ENCODE measurements at places on chromosomes 5 and 9.

- DNase-seq = no peak
These were observed 64.2 kb downstream of the SNX24 start for GRCh38 chr5:122909470-122910100.

- no peak for DNase-seq
These were observed 465.0 kb downstream of the MTRR start for GRCh38 chr5:8333977-8334376.

- DNase-seq = no peak
These were observed 60.4 kb downstream of the USP20 start for GRCh38 chr9:129895376-129896268.

GRCh38 chr5:160824301-160825001 lies 27.6 kb downstream of the ATP10B start:
- no peak for DNase-seq

DNA sequence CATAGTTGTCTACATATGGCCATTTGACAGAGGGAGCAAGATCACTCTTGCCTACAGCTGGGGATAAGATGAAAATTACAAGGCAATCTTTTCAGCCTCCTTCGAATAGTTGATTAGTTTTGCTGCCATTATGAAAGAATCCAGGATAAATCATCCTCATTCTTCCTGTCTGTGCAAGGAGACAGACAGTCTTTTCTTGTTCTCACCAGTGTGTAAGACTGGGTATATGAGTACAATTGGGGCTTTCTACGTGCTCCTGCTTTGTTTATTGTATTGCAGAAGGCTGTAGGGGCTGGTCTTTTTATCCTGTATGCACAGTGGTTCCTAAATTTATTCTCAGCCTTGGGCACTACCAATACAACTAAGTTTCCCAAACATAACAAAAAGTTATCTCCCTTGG lies 76.8 kb downstream of the SPEF2 start:
- no peak for DNase-seq

- DNase-seq = no peak
These were observed 10.5 kb upstream of the GALNT10 start for GRCh38 chr5:154179846-154180710.

- DNase-seq = no peak
These were observed 47.2 kb upstream of the FBXL7 start for GRCh38 chr5:15452781-15453180.

GRCh38 chr5:103367702-103368101 lies 109.1 kb downstream of the MACIR start:
- DNase-seq = no peak

- no peak for DNase-seq
These were observed 652.6 kb downstream of the CETN3 start for GRCh38 chr5:89756955-89757354.

DNA sequence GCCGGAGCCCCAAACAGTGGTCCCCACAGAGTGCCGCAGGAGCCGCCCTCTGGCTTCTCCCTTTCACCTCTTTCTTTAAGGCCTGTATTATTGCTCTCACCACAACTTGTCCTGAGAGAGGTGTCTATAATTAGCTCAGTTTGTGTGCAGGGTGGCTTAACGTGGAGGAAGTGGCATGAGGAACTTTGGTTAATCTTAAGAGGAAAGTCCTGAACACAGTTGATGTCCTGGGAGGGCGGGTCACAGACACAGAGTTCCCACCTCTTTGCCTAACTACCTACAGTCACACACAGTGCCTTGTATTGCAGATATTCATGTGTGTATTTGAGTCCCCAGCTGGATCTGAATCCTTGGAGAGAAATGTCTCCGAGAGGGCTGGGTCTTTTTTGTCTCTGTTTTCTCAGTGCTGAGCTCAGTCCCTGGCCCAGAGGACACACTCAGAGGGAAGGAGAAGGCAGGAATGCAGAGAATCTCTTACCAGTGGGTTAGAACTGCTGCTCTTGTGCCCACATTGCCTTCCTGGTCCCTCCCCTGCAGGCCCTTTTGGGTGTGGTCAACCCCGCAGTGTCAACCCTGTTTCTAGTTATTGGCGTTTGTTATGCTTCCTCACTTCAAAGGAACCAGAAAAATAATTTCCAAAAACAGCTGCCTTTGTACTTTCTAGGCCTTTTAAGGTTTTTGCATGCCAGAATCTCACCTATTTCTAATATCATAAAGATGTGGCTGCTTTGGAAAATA lies 392.5 kb downstream of the KDM4C start:
- DNase-seq = no peak

GRCh38 chr5:36664766-36665165 lies 58.4 kb downstream of the SLC1A3 start:
- DNase-seq = no peak

DNA sequence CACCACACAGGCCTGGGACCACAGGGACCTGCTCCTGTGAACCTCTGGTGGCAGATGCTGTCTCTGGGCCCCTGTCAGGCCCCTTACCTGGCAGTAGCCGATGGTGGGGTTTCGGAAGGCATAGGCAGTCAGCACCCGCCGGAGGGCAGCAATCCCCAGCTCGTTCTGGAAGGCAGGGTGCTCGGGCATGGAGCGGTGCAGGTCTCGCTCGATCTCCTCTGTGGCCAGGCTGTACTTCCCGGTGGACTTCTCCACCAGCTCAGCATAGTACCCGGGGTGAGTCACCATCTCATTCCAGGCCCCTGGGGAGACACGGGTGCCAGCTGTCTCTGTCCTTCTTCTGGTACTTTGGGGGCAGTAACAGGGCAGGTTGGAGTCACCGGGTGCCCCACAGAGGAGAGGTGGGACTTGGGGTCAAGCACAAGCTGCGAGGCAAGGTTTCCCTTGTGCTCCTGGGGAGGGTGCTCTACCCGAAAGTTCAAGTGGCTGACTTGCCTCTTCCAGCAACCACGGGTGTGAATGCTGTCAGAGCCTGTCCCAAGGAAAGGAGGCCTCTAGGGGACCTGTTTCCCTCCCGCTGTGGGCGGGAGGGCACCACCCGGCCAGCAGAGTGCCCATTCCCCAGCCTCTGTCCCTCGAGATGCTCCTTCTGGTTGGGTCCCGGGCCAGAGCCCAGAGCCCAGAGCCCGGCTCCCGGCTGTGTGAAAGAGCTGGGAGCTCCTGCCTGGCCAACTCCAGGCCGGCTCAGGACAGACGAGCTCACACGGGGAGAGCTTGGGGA lies 19.8 kb upstream of the MRNIP start:
- DNase-seq = no peak

GRCh38 chr5:72917371-72917776 lies 38.5 kb upstream of the FCHO2 start:
- DNase-seq = no peak

- no peak for DNase-seq
These were observed 32.3 kb downstream of the MACIR start for GRCh38 chr5:103290846-103291245.

DNA sequence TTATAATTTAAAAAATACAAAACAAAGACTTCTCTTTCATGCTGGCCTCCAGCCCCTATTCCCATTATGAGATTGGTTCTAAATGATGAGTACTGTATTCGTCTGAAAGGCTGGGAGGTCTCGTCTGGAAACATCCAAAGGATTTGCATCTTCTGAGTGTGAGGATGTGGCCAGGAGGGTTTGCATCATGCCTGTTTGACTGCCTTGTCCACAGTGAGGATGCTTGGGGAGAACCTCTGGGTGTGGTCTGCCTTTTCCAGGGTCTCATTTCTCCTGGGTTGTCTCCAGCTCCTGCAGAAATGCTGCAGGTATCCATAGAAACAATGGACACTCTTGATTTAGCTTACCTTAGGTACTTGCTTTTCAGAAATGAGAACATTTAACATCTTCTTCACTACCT lies 26.4 kb upstream of the CXCL14 start:
- DNase-seq = peak; percentile 72

DNA sequence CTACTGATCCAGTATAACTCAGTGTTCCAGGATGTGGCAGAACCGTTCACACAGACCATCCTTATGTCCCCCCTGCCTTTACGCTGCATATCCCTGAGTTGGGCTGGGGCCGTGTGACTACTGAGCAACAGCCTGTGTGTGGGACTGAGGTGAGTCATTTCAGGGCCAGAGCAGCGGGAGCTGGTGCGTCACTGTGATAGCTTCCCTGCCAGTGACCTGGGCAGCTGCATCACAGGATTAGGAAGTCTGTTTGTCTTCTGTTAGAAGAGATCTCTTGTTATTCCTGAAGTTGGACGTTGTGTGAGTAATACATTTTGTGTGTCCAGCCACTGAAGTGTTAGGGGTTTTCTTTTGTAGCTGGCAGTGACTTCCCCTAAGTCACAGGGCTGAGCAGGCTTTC lies 35.6 kb downstream of the TPPP start:
- no peak for DNase-seq

DNA sequence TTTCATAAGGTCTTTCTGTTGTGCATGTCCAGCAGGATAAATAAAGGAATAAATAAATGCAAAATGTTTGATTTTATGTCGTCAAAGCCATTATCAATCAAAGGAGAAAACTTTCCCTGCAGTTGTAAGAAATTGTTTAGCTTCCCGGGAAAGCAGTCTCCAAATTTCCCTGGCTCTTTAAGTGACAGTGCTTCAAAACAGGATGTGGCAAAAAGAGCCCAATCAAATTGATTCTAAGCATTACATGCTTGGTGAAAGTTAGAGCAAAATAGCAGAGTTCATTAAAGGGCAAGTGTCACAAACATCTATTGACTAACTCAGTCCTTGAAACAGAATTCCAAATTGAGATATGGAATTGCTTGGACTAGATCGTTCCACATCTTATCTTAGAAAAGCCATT lies 704.1 kb downstream of the PRELID2 start:
- DNase-seq = no peak

- no peak for DNase-seq
These were observed 200.1 kb downstream of the NSG2 start for GRCh38 chr5:174245516-174246075.

GRCh38 chr9:131954299-131954698 lies 125.4 kb downstream of the MED27 start:
- DNase-seq = no peak

- no peak for DNase-seq
These were observed 67.5 kb upstream of the ERCC6L2 start for GRCh38 chr9:95808011-95808410.

DNA sequence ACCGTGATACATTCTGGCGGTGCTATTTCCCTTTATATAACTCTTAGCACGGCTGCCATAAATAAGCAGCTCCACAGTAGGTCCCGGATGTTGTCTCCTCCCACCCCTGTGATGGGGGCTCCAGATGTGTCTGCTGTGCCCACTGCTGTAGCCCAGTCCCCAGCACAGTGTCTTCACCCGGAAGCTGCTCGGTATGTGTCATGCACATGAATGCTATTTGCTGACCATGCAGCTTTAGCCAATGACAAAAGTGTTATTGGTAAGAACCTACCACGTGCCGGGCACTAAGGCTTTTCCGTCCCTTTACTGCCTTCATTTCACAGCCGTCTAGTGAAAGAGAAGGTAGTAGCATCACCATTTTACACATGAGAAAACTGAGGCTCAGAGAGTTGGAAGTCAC lies 20.2 kb downstream of the HRH2 start:
- DNase-seq = no peak

DNA sequence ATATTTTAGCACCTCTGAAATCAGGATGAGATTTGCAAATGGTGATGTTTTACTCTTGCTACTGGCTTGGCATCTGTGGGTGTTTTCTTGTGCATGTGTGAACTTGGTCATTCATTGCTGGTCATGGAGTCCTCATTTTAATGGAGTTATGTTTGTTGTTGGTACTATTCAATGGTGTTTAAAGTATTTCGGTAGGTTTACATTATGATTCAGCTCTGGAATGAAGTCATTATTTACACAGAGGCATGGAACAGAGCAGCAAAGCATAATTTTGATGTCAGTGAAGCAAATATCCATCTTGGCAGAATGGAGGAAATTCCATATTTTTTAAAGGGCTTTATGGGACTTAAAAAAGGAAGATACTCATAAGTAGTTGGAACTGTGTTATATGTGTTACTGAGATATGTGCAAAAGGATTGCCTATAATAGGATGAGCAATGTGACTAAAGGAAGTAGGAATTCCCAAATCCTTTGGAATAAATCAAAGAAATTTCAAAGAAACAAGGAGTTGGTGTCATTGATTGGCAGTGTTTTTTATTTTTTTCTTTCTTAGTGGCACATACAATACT lies 147.4 kb downstream of the ACTBL2 start:
- no peak for DNase-seq

DNA sequence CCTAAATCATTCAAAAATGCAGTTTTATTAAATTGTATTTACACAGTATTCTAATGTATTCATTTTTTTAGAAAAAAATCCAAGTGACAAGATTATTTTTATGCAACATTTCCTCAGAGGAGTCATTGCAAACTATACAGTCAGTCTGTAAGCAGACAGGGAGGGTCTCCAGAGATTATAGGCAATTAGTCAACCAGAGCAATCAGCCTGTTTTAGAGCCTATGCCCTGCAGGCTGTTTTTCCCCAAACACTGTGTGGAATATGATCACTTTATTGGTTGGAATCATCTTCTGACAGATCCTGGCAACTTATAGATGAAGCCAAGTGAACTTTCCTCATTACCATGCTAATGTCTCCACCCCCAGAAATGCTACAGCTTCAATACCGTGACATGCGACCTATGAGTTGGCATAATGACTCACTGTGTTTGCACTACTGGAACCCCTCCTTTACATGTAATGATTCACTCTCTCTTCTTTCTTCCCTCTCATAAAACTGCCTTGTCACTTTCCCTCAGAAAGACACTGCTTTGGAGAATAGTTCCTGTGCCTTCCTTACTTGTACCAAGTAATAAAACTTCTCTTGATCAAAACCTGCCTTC lies 577.7 kb upstream of the FTMT start:
- no peak for DNase-seq

DNA sequence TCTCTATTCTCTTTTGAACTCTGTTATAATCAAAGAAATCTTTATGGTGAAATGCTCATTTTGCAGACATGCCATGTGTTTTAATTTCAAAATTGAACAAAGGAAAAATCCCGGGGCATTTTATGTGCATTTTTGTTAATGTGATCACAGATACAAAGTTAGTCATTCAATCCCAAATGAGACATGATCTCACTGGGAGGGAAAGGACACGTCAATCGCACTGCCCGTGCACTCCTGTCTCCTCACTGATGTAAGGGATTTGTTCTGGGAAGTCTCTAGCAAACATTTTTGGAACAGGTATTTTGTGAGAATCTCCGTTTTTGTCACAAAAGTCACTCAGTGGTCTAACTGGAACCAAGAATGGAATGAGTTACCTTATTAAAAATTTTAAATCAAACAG lies 97.9 kb upstream of the RANBP6 start:
- DNase-seq = no peak

DNA sequence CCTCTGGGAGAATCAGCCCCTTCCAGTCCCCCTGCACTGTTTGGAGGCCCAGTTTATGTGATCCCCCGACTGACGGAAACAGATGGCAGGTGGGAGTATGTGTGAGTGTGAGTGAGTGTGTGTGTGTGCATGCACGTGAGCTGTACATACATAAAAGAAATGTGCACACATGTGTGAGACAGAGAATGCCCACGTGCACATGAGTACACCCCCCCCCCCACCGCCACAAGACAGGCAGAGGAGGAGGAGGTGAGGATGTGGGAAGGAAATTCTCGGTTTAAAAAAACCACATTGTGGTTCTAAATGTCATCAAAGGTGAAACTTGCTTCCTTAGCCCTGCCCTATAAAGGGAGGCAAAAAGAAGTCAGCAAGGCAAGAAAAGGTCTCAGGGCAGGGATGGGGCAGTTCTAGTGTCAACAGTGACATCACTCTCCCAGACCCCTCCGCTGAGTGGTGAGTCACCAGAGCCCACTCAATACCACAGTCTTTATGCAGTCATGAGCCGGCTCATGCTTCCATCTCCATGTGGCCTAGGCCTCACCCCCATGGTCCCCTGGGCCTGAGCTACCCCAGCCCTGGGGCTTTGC lies 79.2 kb upstream of the HSPA9 start:
- DNase-seq = no peak
